Caki2 (cell line): ENCODE measurements at places on chromosomes 11 and 22. TPM values are rescaled to one million over a fixed set of nuclear protein-coding genes. Genes with fewer than 3 reads are reported as not detected.
A peak's percentile ranks its signal among the peaks of the same experiment; 100 is the strongest.

DNA sequence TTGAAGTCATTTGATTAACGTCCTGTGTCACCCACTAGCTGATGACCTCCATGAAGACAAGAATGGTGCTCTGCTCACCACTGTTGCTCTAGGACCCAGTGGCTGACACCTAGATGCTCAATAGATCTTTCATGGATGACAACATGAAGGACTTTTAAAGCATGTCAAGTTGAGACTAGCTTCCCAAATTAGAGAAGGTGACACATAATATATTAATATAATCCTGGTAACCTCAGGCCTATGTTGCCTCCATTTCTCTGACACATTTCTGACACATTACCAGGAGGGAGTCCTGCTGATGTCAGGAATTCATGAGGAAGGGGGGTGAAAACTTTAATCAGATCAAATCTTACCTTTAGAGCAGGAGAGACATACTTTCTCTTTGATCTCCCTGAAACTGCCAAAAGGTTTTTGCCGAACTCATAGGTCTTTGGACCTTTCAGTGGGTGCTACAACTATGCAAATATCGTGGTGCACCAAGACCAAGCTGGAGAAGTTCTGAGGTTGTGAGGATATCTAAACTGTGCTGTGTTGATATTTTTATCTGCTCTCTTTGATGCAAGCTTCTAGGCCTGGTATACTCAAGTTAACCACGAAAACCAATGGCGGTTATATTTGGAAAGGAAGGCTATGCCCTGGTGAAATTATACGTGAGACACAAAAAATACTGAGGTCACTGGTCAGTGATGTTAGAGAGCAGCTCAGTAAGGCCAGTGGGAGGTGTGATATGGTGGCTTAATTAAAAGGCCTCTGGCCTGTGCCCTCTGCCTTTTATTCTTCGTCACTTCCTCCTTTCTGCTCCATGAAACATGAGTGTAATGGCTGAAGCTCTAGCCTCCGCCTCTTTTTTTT is 13.2 kb upstream of the AMPD3 start:
- DNase-seq = no peak

Gene PLAAT2
- 3.4 TPM in 1 of 2 replicates, not detected in the other for total RNA-seq

- no peak for DNase-seq
Measured at GRCh38 chr22:37036655-37037377, 14.7 kb upstream of the KCTD17 start.

Gene CDC42EP2
- total RNA-seq = 4.6 TPM in 1 of 2 replicates, not detected in the other

- DNase-seq = no peak
Measured at GRCh38 chr11:45037434-45038005, 86.8 kb upstream of the TP53I11 start.

- DNase-seq = no peak
Measured at GRCh38 chr11:104333977-104334376, 170.0 kb upstream of the PDGFD start.

DNA sequence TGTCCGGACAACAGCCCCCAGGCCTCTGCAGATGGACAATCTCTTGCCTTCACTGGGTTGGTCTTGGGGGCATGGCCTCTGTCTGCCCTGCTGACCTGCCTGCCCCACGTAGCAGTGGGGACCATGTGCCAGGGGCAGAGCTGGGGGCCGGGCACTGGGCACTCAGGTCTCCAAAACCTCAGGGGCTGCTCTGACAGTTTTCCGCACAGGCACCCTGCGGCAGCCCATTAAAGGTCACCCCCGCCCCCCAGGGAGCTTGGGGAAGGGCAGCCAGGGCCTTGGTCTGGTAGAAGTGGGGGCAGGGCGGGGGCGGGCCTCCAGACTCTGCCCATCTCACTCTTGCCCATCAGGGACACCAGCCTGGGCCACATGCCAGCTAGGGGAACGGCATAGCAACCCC is 49.9 kb downstream of the WNT7B start:
- no peak for DNase-seq

Gene TRIM21
- 22.1 and 26.9 TPM in 2 replicates for total RNA-seq

Gene TMEM191B
- total RNA-seq = not detected in 2 replicates

DNA sequence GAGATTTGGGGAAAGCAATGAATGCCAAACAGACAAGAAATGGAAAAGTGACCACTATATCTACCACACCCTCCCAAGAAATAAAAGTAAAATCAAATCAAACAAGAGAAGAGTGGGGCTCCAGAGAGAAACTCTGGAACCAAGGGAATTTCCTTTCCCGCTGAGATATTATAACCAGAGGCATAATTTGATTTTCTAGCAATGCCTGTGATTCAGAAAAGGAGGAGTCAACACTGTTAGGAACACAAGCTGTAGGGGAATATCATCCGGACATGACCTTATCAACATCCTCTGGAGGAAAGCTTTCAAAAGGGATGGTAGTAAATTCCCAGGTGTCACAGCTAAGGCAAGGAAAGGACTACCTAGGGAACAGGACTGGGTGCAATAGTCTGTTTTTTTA is 29.6 kb upstream of the LRRC55 start:
- DNase-seq = no peak

- DNase-seq = no peak
Measured at GRCh38 chr11:14345668-14346067, 13.3 kb downstream of the RRAS2 start.

GRCh38 chr11:120273432-120273831 is 33.5 kb downstream of the POU2F3 start:
- DNase-seq = no peak

GRCh38 chr22:32979606-32980005 is 78.6 kb downstream of the SYN3 start:
- DNase-seq = no peak

Gene GVQW3
- total RNA-seq = 0.09 and 0.34 TPM in 2 replicates

Gene PLA2G3
- total RNA-seq = not detected in 2 replicates

Gene MSANTD2
- total RNA-seq = 7.5 and 13.6 TPM in 2 replicates

GRCh38 chr11:2932850-2933251 is 3.6 kb upstream of the PHLDA2 start:
- peak; percentile 58 for DNase-seq

GRCh38 chr11:31656051-31656450 is 146.5 kb downstream of the ELP4 start:
- no peak for DNase-seq

GRCh38 chr11:34213366-34213765 is 107.9 kb downstream of the NAT10 start:
- DNase-seq = peak; percentile 63

Gene APOBEC3G
- total RNA-seq = 14.7 and 15.5 TPM in 2 replicates

Gene ZNF280A
- 3.0 and 3.1 TPM in 2 replicates for total RNA-seq

- DNase-seq = no peak
Measured at GRCh38 chr11:14111496-14111895, 149.0 kb downstream of the SPON1 start.

DNA sequence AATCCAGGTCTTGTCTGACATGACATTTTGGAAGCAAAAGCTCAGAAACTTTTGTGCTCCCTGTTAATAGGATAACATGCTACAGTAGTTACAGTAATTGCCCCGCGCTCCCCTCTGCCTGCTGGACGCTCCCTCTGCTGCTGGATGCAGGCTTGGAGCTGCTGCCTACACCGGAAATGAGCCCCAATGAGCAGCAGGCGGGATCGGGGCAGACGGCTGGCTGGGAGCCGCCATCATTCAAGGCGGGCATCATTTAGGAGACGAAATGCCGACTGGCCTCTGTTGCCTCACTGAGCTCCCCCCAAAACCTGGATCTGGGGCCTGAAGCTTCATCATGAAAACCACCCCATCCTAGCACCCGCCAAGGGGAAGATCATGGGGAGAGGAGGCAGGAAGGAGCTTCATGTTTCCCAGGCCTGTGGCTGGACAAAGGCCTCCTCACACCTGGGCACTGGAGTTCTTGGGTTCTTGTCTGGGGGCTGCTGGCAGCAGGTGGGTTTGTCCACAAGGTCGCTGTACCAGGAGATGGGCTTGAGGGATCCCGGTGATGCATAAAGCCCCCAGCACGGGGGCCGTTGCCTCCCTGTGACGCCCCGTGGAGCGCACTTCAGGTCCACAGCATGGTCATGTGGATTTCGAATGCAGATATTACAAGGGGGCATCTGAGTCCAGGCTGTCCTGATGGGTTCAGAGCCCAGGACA is 664.3 kb downstream of the BRD1 start:
- DNase-seq = no peak

GRCh38 chr11:20080032-20080685 is 80.1 kb downstream of the DBX1 start:
- DNase-seq = no peak

Gene SLC35E4
- total RNA-seq = 12.5 and 14.2 TPM in 2 replicates

Gene ZNF214
- total RNA-seq = 2.0 and 27.9 TPM in 2 replicates

Gene GLYATL1
- not detected in 2 replicates for total RNA-seq

GRCh38 chr11:79220171-79220570 is 220.7 kb downstream of the TENM4 start:
- DNase-seq = no peak

DNA sequence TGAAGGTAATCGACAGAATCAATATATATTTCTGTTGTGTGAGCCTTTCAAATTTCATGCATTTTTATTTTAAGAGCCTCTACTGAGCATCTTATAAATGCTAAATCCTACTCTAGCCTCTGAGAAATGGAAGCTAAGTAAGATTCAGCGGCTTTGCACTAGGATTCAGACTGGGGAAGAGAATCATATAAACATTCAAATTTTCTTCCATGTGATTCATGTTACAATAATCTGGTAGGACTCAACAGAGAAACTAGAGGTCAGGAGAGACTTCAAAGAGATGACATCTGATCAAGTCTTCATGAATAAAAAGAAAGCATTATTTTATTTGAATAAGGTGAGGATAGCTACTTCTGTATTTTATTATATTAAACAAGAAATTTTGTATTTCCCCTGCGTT is 538.9 kb downstream of the DLG2 start:
- DNase-seq = no peak

DNA sequence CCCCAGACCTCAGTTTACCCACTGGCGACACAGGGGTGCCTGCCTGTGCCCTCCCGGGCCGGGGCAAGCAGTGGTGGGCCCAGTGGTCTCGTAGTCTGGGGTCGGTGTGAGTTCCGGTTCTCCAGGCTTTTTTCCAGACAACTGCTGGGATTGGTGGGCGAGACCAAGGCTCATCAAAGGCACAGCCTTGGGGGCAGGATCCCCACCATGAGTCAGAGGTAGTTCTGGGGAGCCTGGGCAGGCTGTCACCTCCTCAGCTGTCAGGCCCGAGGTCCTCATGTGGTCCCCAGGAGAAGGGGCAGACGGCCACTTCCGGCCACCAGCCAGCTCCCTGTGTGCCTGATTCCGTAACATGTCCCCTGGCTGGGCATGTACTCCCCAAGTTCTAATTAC is 827 bp upstream of the MUC2 start:
- no peak for DNase-seq

DNA sequence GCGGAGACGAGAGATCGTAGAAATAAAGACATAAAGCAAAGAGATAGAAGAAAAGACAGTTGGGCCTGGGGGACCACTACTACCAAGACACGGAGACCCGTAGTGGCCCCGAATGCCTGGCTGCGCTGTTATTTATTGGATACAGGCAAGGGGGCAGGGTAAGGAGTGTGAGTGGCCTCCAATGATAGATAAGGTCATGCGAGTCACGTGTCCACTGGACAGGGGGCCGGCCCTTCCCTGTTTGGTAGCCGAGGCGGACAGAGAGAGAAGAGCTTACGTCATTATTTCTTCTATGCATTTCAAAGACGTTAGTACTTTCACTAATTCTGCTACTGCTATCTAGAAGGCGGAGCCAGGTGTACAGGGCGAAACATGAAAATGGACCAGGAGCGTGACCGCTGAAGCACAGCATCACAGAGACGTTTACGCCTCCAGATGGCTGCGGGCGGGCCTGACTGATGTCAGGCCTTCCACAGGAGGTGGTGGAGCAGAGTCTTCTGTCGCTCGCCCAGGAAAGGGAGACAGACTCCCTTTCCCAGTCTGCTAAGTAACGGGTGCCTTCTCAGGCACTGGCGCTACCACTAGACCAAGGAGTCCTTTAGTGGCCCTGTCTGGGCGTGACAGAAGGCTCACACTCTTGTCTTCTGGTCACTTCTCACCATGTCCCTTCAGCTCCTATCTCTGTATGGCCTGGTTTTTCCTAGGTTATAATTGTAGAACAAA is 24.8 kb downstream of the PPP6R2 start:
- DNase-seq = no peak

DNA sequence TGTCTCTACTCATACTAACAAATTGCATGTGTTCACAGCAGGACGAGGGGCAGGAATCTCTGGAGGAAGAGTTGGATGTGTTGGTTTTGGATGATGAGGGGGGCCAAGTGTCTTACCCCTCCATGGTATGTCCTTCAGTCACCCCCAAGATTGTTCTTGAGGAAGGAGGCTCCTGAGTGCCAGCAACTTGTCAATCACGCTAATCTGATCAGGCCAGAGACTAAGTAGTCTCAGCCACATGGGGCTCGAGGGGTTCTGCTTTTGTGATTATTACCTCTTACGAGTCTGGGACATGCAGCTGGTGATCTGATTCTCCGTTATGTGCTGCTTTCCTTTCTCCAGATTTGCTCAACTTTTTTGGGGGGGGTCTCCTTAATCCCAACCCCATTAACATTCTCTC is 54.3 kb downstream of the CTNND1 start:
- DNase-seq = no peak

DNA sequence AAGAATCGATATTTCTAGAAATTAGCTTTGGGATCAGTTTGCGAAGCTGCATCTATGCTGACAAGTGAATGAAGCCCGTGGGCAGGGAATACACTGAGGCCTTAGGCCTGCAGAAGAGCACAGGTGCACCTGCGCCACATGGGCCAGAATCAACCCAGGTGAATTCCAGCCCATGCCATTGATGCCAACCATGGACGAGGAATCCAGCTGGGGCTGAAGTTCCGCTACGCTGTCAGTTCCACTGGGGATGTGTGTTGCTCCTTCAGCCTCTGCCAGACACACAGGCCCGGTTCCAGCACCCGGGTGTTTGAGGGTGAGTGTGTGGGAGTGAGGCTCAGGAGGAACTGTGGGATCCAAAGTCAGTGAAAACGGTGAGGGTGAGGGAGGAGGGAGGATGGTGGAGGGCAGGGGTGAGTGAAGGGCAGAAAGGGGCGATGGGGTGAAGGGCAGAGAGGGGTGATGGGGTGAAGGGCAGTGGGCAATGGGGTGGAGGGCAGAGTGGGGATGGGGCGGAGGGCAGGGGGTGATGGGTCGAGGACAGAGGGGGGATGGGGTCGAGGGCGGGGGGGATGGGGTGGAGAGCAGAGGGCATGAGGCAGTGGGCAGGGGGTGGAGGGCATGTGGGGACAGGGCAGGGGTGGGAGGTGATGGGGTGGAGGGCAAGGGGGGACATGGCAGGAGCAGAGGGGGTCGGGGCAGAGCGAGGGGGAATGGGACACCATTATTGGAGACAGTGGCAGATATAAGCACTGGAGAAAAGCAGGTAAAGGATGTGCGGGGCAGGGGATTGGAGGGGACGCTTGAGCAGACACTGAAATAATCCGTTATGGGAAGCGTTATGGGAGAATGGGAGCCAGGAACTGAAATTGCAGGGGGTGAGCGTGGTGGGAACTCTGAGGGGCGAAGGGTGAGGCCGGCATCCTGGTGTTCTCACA is 931.6 kb downstream of the BRD1 start:
- no peak for DNase-seq

Gene TPP1
- 17.4 and 30.0 TPM in 2 replicates for total RNA-seq

Gene TUB
- total RNA-seq = not detected in 2 replicates

DNA sequence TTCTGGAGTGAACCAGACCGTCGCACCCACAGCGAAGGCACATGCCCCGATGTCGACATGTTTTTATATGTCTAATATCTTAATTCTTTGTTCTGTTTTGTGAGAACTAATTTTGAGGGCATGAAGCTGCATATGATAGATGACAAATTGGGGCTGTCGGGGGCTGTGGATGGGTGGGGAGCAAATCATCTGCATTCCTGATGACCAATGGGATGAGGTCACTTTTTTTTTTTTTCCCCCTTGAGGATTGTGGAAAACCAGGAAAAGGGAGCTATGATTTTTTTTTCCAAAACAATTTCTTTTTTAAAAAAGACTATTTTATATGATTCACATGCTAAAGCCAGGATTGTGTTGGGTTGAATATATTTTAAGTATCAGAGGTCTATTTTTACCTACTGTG is 49.2 kb upstream of the OR4B1 start:
- DNase-seq = no peak

Gene C11orf91
- not detected in 2 replicates for total RNA-seq

Gene CNIH2
- 0.61 TPM in 1 of 2 replicates, not detected in the other for total RNA-seq

Gene UPB1
- total RNA-seq = 0.41 TPM in 1 of 2 replicates, not detected in the other
